Fibroblast of lung (primary cell): ENCODE measurements at places on chromosomes 13 and 19. TPM values are rescaled to one million over a fixed set of nuclear protein-coding genes. Genes with fewer than 3 reads are reported as not detected.

The RNF17 gene
- not detected in 2 replicates for total RNA-seq

GRCh38 chr13:24680258-24680920, at the start of gene ATP12A:
Gene ATP12A (plus strand): TSS chr13:24680408. CDS start chr13:24680744, 336 bp downstream.
- no peaks in the 10 kb centered on the region for H3K4me1 ChIP-seq
- peaks cover 24% of the 10 kb centered on the region for H3K27me3 ChIP-seq
- no peak within 1 kb of the TSS for H3K27ac ChIP-seq
- no peak for DNase-seq
- H3K4me3 ChIP-seq: no peak within 1 kb of the TSS

The GNG7 gene
- total RNA-seq: 0.51 and 0.83 TPM in 2 replicates

DNA sequence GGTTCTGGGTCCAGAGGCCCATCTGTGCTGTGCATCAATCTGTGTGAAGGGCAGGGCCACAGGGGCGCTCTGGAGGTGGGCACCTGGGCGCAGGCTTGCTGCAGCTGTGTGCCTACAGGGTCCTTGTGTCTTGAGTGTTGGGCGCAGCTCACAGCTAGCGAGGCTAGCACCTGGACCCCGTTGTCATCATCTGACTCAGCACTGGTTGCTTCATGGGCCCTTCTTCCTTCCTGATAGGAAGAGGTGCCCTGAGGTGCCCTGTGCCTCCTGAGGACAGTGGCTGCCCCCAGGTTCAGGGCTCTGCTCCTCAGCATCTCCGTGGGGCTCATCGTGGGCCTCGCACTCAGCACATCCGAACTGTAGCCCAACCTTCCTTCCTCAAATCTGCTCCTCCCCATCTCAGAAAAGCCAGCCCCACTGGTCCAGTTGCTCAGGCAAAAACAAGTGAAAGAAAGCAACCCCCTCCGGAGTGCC, 54.8 kb downstream of the GATAD2A start:
- peaks cover 4% of the 10 kb centered on the region for H3K36me3 ChIP-seq
- H3K27ac ChIP-seq: peak overlapping the region; percentile 90
- no peaks in the 10 kb centered on the region for H3K27me3 ChIP-seq
- no peak for DNase-seq

DNA sequence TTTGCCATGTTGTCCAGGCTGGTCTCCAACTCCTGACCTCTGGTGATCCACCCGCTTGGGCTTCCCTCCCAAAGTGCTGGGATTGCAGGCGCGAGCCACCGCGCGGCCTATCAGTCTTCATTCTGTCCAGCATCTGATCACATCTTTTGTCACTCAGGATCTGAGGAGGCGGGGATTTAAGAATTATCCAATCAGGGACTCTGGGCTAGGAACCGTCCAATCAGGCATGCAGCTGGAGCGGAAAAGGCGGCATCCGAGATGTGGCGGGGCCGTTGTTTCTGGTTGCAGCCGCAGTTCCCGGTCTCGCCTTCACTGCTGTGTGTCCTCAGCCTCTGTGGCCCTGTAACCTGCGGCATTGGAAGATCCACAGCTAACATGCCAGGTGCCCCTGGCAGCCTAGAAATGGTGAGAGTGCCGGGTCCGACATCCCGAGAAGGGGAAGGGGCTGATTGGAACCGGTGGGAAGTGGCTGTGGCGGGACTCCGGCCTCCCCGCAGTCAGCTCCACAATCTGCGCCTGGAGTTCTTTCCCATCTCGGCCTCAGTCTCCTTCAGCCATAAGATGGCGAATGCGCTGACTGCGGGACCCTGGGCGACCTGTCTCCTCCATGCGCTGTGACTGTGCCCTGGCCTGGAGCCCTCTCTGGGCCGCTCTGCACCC, at the start of gene ZNF729:
ZNF729 (plus strand) TSS at position 291 of the 660 bp plus-strand sequence; CDS start at position 376, 85 bp downstream.
- no peak within 1 kb of the TSS for H3K27ac ChIP-seq
- H3K27me3 ChIP-seq: no peaks in the 10 kb centered on the region
- H3K36me3 ChIP-seq: no peaks in the 10 kb centered on the region
- no peak within 1 kb of the TSS for H3K4me3 ChIP-seq

GRCh38 chr19:32339988-32340874, 5.2 kb upstream of the ZNF507 start:
- no peaks in the 10 kb centered on the region for H3K36me3 ChIP-seq
- no peaks in the 10 kb centered on the region for H3K4me1 ChIP-seq
- H3K4me3 ChIP-seq: no peak overlapping the region
- no peak overlapping the region for H3K27ac ChIP-seq
- no peaks in the 10 kb centered on the region for H3K27me3 ChIP-seq

The ANKLE1 gene
- total RNA-seq: 0.17 and 0.26 TPM in 2 replicates

- H3K27ac ChIP-seq: no peak overlapping the region
- no peaks in the 10 kb centered on the region for H3K4me1 ChIP-seq
- no peaks in the 10 kb centered on the region for H3K36me3 ChIP-seq
- H3K4me3 ChIP-seq: no peak overlapping the region
- H3K27me3 ChIP-seq: no peaks in the 10 kb centered on the region
- no peak for DNase-seq
Measured at GRCh38 chr13:39394796-39395678, 208.0 kb downstream of the LHFPL6 start.

The PIBF1 gene
- total RNA-seq: 25.1 and 32.6 TPM in 2 replicates

DNA sequence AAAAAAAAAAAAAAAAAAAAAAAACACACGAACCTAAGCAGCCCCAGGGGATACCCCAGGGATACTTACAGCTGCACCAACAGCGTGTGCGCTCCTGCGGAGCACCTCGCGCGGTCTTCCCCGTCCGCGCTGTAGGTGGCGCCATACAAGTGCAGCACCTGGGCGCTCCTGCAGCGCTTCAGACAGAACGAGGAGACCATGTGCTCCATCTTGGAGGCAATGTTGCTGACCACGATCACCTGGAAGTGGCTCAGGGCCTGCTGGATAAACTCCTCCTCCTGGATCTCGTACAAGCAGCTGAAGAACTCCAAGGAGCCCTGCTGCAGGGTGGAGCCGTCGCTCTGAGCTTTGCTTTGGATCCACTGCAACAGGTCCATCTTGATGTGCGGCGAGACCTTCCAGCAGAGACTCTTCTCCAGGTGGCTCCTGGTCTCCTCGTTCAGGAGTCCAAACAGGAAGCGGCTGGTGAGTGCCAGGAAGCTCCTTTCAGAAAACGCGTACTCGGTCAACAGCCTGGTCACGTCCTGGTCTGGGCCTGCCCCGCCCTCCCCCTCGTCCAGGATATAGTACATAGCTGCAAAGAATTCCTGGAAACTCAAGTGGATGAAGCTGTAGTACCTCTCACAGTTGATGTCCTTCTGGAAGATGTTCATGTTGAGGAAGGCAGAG, 14.5 kb downstream of the NLRP12 start:
- no peaks in the 10 kb centered on the region for H3K27me3 ChIP-seq
- H3K4me3 ChIP-seq: no peak overlapping the region
- no peaks in the 10 kb centered on the region for H3K36me3 ChIP-seq
- H3K27ac ChIP-seq: no peak overlapping the region
- no peak for DNase-seq

DNA sequence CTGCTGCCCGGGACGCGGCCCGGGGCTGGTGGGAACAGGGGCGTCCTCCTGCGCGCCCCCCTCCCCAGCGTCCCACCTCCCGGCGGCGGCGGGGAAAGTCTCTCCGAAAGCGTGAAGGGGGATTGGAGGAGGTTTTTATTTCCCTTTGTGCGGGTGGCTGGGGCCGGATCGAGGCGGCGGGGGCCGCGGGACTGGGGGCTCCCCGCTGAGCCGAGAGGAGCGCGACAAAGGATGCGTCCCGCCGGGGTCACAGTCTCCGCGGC, 132 bp downstream of the SHD start:
- H3K27me3 ChIP-seq: peaks cover 19% of the 10 kb centered on the region
- H3K4me3 ChIP-seq: no peak overlapping the region
- H3K4me1 ChIP-seq: no peaks in the 10 kb centered on the region
- H3K36me3 ChIP-seq: no peaks in the 10 kb centered on the region

DNA sequence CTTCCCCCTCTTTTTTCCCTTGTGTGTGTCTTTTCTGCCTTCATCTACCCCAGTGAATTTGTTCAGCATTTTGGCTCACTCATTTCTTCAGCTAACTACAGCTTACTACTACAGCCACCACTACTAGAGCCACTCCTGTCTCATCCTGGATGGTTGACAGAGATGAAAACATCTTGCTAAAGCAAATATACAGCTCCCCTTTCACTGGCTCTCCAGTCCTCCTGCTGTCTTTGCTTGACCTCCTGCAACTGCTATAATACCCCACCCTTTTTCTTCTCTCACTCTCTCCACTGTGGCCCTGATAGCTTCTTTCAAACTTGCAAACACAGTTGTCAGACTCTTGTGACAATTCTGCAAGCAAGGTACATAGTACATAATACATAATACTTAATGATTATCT, 523.6 kb downstream of the DCT start:
- no peak overlapping the region for H3K4me3 ChIP-seq
- H3K36me3 ChIP-seq: no peaks in the 10 kb centered on the region
- H3K4me1 ChIP-seq: no peaks in the 10 kb centered on the region
- no peak overlapping the region for H3K27ac ChIP-seq
- H3K27me3 ChIP-seq: no peaks in the 10 kb centered on the region

- H3K4me1 ChIP-seq: peaks cover 9% of the 10 kb centered on the region
- H3K36me3 ChIP-seq: peaks cover 7% of the 10 kb centered on the region
- peak overlapping the region; percentile 73 for H3K4me3 ChIP-seq
- DNase-seq: peak; percentile 61
- peak overlapping the region; percentile 98 for H3K27ac ChIP-seq
Measured at GRCh38 chr13:113207890-113208420, 514 bp downstream of the PCID2 start.

DNA sequence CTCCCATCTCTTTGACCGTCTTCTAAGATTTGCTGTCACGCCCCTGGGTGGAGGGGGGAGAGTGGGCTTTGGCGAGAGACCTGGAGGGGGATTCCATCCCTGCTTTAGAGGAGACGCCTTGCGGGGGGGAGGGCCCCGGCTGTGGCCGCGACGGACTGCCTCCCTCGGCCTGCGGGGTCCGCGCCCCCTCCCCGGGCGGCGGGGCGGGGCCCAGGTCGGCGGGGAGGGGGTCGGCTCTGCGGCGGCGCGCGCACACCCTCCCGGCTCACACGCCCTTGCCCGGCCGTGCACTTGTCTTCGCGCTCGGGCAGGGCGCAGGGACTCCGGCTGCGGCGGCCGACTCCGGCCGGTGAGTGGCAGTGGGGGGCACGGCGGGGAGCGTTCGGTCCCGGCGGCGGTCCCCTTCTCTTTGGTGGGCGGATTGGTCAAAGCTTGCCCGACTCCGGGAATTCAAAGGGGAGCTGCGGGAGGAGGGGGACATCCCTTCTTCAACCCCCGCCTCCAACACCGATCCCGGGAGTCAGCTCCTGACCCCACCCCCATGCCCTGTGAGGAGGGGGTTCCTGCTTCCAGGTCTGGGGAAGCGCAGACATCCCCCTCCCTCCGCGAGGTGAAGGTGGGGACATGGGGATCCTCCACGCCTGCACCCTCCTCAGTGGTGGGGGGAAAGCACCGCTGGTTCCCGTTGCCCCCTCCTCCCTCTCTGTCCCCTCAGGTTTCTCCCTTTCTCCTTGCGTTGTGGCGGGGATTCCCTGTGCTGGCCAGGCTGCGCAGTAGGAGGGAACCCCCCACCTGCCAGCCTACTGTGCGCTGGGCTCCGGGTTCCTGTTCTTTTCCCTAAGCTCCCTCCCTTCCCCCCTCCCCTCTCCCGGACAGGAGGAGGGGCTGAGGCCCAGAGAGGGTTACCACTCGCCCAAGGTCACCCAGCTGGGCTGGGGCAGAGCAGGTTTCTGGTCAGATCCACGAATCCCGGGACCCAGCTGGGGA, 14.6 kb upstream of the KCNN1 start:
- peaks cover 2% of the 10 kb centered on the region for H3K4me1 ChIP-seq
- H3K36me3 ChIP-seq: no peaks in the 10 kb centered on the region
- H3K27ac ChIP-seq: no peak overlapping the region

DNA sequence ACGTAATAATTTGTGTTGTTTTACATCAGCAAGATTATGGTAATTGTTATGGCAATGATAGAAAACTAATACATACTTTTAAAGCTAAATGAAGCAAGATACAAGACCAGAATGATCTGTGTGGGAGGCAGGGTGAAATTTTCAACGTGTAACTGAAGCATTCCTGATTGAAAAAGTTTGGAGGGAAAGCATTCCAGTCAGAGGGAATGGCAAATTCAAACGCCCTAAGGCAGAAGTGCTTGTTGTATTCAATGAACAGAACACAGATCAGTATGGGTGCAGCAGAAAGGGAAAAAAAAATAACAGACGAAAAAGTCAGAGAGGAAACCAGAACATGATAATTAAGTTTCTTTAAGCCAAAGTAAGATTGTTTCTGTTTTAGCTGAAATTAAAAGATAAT, 928.5 kb upstream of the SLITRK1 start:
- H3K4me1 ChIP-seq: no peaks in the 10 kb centered on the region
- no peaks in the 10 kb centered on the region for H3K36me3 ChIP-seq
- H3K27ac ChIP-seq: no peak overlapping the region

The TJP3 gene
- total RNA-seq: not detected in 2 replicates

- H3K27ac ChIP-seq: no peak overlapping the region
- DNase-seq: peak; percentile 78
- no peaks in the 10 kb centered on the region for H3K36me3 ChIP-seq
- no peaks in the 10 kb centered on the region for H3K4me1 ChIP-seq
Measured at GRCh38 chr13:40377783-40378182, 288.7 kb downstream of the FOXO1 start.
